Activated naive CD8-positive, alpha-beta T cell treated with anti-CD3 and anti-CD28 coated beads, Interleukin-2, amount 50 U/mL, for 24 hours (primary cell): ENCODE measurements at places on chromosomes 3 and 15.

GRCh38 chr15:54481819-54482218, 503.6 kb downstream of the UNC13C start:
- no peak for DNase-seq

GRCh38 chr15:40250771-40251483, 12.1 kb downstream of the PAK6 start:
- DNase-seq: no peak

DNA sequence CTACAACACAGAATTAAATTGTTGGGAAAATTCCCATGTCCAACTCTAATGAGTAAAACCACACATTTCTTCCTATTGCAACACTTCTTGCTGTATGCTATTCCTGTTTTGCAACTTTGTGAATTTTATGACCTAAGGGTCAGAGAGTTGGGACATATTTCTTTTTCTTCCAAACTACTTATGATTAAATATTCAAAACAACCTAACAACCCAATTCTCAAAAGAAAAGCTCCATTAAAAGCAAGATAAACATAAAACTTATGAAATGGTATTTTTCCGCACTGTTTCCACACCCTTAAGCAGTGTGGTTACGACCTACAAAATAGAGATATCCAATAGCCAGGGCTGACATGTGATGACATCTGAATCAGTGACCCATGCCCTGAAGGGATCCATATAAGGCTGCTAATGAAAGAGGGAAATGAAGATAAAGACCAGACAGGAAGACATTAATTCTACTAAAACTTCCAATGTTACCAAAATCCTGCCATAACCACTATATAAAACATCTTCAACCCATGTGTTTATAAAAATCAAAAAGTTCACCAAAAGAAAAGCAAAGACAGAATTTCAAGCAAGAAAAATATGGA, 45.6 kb downstream of the DMXL2 start:
- no peak for DNase-seq

DNA sequence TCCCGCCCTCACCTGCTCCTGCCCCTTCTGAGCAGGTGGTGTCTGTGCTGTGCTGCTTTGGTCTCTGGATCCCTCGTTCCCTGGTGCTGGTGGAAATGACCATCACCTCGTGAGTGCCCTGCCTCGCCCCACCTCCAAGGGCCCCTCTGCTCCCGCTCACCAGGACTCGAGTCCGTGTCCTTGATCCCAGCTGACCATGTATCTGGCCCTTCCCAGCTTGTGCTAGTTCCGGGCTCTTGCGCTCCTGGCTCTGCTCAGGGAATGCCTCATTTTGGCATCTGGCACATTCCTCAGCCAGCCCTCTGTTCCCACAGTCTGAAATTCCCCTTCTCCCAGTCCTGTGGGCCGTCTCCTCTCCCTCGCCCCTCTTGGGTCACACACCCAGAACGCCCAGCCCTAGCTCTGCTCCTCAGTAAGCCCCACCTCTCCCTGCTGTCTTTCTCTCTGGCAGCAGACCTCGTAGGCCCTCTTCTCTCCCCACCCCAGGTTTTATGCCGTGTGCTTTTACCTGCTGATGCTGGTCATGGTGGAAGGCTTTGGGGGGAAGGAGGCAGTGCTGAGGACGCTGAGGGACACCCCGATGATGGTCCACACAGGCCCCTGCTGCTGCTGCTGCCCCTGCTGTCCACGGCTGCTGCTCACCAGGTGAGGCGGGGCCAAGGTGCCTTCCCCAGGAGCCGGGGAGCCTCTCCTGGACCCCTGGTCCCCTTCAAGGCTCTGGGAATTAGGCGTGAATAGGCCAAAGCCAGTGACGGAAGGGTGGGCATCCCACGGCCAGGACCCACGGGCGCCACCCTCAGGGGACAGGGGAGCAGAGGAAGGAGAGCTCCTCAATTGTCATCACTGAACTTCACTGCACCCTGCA, 11.5 kb downstream of the SLC51A start:
- no peak for DNase-seq

- no peak for DNase-seq
Observed at GRCh38 chr3:118550556-118550955, 484.1 kb downstream of the IGSF11 start.

- DNase-seq: no peak
Observed at GRCh38 chr15:36988947-36989346, 111.4 kb downstream of the MEIS2 start.

GRCh38 chr3:43006825-43007224, 27.7 kb downstream of the GASK1A start:
- DNase-seq: no peak

DNA sequence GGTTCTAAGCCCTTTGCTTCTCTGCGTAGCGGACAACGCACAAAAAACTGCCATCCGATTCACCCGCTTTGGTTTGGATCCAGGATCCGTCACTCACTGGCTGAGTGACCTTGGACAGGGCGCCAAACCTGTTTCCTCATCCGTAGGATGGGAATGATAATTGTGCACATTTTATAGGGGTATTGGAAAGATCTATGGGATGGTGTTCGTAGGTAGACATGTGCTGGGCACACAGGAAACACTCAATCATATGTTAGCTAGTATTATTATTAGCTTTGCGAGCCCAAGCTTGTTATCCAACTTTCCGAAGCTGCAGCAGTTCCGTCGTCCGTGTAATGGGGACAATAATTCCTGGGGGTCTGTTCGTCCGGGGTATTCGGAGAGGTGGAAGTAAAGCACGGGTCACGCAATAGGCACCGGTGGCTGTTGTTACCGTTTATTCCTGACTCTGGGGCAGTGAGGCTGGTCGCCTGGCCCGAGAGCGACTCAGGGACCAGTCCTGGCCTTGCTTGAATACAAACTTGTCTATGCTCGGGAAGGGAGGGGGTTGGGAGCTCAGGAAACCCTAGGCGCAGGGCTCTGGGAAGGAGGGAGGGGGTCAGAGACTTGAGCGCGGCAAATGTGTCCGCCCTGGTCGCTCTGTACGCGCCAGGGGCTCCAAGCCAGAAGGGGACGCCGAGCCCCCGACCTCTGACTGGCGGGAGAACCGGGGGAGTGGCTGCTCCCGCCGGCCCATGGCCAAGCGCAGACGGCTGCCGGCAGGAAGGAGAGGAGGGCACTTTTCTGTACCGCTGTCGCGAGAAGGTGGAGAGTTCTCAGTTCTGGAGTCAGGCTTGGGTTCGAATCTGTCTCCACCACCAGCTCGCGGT, 1.3 kb downstream of the SPSB4 start:
- DNase-seq: no peak

DNA sequence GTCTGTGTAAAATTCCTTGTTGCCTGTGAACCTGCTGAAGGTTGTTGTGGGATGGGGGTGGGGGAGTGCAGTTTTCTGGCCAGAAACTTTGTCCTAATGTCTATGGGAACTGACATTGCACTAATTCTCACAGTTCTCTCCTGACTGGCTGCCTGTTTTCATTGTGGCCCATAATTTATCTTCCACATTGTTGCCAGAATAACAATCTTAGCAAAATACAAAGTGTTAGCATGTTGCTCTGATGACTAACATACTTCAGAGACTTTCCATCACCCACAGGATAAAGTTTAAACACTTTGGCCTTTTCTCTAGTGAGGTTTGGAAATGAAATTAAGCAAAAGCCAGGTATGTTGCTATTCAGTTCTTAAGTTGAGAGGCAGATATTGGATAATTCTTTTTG, 81.4 kb upstream of the TBC1D5 start:
- DNase-seq: no peak

DNA sequence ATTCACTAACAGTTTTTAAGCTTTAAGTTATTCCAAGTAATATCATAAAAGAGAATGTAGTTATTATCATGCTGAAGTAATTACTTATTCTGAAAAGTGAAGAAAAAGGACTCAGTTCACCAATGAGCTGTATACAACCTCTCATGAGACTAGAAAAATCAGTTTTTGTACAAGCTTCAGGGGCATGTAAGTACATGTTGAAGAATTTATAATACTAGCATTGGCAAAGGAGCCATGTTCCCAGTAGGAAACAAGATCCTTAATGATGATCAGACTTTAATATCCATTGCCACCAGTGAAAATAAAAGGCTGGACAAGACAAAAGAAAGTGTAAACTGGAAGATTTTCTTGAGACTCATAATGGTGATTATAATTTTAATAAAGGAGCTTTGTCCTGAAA, 532.8 kb downstream of the PLOD2 start:
- DNase-seq: no peak

- no peak for DNase-seq
Observed at GRCh38 chr3:15595955-15596354, 5.4 kb downstream of the HACL1 start.

DNA sequence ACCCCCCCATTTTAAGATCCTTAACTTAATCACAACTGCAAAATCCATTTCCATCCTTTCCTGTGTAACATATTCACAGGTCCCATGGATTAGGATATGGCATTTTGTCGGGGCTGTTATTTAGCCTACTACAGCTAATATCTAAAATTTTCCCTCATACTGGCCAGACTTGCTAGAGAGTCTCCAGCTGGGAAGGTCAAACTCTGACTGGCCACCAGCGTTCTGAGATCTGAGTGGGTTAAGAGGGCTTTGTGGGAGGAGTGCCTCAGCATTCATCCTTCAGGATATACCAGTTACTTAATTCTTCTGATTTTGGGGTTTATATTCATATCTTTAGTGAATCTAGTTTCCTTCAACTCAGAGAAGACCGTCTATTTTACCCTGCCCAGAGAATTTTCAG, 17.7 kb downstream of the TM4SF18 start:
- no peak for DNase-seq

DNA sequence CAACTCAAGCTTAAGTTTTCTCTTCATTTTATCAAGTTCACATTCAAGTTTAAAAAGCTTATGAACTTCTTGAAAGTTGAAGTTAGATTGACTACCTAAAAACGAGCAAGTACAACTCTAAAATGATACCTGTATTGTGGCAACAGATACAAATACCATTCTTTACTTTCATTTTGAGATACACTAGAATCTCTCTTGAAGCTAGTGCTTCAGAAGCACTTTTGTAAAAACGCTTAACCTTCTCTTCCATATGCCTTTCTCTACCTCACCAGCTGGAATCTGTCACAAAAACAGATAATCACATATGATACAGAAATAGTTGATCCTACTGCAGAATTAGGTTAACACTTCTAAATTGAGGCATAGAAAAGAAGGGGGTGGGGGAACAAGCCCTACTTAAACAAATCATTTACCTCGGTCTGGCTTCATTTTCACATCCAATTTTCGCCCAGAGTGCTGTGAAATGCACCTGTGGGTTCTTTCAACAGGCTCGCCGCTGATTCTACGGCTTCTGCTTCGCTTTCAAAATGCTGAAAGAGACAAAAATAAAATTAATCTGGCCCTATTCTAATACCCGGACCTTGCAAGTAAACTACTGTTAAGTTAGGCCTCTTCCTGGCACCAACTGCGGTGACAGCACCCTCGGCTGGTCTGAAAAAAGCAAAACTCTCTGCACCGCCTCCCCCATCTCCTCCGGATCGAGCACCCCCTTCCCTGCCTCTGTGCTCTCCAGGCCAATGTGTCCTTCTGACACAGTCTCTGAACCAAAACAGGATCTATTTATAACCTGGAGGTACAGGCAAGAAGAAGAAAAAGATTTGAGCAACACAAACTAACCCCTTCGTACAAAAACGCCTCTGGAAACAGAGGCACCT, 1.4 kb downstream of the ATOSA start:
- peak; percentile 59 for DNase-seq

GRCh38 chr3:13532631-13533030, 16.3 kb upstream of the FBLN2 start:
- no peak for DNase-seq

DNA sequence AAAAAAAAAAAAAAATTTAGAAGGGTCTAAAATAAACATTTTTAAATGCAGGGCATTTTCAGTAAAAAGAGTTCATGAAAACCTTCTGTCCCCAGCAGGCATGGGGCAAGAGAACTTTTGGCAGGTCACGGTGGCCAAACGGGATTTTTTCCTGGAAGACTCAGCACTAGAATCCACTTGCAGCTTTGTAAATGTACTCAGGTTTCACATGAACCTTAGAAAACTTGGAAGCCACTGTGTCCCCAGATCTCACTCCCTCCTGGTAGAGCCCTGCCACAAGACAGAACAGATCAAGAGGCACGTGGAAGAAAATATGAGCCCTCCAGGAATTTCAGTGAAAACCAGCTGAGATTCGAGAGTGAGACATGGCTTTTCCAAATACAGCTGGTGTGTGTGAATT, 2.1 kb upstream of the GNB5 start:
- DNase-seq: no peak

GRCh38 chr15:56244811-56245576, 1.3 kb upstream of the RFX7 start:
- DNase-seq: peak; percentile 62

DNA sequence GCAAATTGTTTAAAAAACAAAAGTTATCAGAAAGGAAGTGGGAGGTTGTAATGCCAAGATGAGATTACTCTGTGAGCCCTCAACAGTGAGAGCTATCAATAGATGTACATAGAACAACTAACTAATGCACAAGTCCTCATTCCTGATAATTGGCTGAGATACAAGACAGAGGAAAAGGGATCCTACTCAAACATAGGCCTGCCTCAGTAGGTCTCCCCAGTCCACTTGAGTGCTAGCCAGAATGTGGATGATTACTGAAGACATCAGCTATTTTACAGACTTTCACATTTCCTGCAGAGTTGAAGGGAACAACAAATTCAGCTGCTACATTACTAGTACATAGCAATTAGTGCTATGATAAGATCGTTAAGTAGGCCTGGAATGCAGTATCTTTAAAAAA, 981.9 kb downstream of the TUSC7 start:
- DNase-seq: no peak

- DNase-seq: peak; percentile 74
Observed at GRCh38 chr15:70480196-70480856, 283.0 kb downstream of the UACA start.

DNA sequence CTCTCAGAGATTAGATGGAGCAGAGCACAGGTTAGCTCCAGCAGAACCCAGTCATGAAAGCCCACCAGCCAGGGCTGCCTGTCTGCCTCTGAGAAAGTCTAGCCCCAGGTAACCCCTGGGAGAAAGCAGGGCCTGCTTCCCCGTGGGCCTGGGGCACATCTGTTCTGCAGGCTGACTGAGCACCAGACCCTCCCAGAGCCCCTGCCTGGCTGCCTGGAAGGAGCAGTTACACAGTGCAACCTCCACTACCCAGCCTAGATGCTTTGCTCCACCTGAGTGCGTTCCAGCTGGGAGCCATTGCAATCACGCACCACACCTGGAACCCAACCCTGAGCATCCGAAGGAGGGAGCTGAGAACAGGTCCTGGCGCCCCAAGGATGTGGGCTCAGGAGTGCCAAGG, 24.7 kb upstream of the OR5K4 start:
- no peak for DNase-seq

DNA sequence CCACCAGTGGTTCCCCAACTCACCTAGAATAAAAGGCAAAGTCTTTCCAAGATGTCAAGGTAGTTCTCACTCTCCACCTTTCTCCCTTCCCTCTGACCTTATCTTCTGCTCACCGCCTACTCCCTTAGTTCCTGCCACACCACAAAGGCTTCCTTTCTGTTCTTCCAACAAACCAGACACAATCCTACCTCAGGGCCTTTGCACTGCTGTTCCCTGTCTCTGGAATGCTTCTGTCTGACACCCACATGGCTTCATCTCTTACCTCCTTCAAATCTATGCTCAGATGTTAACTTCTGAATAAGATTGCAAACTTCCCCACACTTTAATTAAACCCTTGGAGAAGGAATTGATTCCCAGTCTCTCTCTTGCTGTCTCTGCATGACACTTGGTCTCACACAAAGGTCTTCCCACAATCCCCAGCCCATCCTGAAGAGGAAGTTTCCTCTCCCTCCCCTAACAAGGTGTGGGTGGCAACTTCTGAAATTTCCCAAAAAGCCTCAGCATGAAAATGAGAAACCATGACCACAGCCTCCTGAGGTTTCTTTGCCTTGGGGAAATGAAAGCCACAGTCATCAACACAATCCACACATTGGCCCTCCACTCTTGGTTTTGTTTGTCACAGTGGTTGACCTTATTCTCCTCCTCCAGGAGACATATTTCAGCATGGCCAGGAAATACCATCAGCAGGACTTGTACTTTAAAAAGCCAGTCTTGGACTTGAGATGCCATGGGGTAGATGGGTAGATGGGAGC, 3.0 kb upstream of the RYK start:
- DNase-seq: no peak
